ENCODE measurements at places on chromosomes 7 and 10.

DNA sequence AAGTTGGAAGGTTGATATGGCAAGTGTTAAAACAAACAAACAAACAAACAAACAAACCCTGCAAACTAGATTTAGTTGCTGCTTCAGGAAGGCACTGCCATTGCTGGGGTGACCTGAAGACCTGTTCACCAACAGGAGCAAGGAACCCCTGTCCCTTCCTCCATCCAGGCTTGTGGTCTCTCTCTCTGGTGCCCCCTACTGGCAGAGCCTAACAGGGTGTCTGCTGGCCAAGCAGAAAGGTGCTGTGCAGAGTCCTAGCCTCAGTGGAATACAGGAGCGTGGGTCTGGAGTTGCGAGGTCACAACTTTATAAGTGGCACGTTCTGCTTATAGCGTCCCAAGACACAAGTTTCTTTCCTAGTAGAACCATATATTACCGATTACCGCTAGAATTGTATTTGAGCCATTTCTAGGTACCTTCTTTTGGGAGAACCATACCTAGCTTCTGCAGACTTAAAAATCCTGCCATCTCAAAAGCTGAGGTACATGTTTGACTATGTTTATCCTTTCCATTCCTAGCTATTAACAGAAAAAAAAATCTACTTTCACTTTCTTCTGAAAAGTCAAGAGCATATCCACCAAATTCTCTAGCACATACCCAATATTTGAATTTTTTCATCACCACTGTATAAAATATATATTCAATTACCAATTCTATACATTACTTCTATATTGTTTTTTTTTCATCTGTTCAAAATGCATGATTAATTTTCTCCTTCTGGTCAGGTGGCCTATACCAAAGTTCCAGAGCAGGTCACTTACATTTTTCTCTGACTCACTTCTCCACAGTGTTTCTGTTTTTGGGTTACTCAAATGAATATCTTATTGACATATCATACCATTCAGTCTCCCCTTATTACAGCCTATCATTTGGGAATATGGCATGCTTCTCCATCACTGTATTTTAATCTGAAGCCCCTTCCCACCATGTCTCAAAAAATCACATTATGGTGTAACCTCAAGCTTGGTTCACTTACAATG, 29.1 kb upstream of the CALD1 start:
- DNase-seq, result peak; percentile 26

DNA sequence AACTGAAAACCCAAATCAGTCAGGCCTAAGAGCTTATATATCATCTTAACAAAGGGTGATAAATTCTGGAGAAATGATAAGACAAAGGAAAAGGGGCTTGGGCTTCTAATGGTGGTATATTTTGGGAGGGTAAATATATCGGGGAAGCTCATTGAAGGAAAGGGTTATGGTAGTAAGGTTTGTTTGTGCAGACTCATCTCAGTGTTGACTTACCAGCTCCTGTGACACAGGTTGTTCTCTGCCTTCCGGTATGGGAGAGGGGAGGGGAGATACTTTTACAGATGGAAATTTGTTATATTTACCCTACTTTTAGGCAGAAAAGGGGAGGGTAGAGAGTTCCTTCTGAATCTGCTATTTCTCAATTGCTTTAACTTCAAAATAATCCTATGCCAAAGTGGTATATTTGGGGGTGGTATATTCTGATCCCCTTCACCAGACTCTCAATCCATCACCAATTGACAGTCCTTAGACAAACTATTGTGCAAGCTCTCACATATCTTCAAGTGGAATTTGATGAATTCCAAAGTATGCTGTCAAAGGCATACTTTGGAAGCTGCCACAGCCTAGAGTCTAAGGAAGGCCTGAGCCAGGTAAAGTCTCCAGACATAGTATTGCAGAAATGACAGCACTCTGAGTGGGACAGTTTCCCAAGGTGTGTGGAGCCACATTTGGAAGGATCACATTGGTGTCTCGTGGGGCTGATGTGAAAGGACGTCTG, 13.3 kb upstream of the PAPSS2 start:
- no peak for DNase-seq

GRCh38 chr10:51231754-51232153, 157.5 kb downstream of the PRKG1 start:
- DNase-seq, result no peak

- no peak for DNase-seq
Observed at GRCh38 chr7:70028620-70029019, 430.3 kb downstream of the AUTS2 start.

- no peak for DNase-seq
Observed at GRCh38 chr7:39127058-39127457, 149.3 kb downstream of the POU6F2 start.

GRCh38 chr10:16436367-16436757, 448 bp upstream of the PTER start:
- DNase-seq, result peak; percentile 47

GRCh38 chr7:1210979-1211608, 21.6 kb upstream of the UNCX start:
- no peak for DNase-seq

DNA sequence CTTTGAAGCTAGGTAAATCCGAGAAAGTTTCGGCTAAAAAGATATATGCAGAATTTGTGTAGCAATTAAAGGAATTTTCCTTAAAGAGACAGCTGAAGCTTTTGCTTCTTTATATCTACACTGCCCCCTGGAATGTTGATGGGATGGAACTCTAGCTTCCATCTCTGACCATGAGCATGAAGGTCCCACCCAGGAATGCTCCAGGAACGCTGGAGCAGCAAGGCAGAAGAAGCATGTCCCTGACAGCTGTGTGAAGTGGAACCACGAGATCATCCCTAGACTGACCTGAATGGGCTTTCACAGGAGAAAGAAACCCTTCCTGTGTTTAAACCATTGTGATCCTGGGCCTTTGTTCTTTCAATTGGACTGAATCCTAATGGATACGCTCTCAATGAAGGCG, 99.7 kb upstream of the NOBOX start:
- DNase-seq, result no peak

DNA sequence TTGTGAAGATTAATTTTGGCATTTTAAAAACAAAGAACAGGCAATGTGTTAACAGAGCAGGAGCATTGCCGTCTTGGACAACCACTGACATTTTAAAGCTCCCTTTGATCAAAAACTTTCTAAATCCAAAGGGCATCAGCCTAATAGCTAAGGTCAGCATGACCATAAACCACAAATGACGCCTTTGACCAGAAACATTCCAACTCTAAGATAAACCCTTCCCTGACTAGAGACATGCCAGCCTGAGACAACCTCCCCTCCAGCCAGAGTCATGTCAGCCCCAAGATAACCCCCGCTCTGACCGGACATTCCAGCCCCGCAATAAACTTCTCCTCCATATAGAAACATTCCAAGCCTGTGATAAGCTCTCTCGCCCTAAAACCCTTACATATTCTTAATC, 949.4 kb upstream of the POT1 start:
- no peak for DNase-seq

- no peak for DNase-seq
Observed at GRCh38 chr10:51273574-51273973, 199.3 kb downstream of the PRKG1 start.

DNA sequence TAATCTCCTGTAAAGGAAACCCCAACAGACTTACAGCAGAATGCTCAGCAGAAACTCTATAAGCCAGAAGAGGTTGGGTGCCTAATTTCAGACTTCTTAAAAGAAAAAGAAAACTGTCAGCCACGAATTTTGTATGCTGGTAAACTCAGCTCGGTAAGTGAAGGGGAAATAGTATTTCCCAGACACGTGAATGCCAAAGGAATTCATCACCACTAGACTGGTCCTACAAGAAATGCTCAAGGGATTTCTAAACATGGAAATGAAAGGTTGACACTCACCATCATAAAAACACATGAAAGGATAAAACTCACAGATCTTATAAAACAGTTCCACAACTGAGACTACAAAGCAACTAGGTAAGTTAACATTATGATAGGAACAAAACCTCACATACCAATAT, 68.6 kb downstream of the GLCCI1 start:
- DNase-seq, result no peak

DNA sequence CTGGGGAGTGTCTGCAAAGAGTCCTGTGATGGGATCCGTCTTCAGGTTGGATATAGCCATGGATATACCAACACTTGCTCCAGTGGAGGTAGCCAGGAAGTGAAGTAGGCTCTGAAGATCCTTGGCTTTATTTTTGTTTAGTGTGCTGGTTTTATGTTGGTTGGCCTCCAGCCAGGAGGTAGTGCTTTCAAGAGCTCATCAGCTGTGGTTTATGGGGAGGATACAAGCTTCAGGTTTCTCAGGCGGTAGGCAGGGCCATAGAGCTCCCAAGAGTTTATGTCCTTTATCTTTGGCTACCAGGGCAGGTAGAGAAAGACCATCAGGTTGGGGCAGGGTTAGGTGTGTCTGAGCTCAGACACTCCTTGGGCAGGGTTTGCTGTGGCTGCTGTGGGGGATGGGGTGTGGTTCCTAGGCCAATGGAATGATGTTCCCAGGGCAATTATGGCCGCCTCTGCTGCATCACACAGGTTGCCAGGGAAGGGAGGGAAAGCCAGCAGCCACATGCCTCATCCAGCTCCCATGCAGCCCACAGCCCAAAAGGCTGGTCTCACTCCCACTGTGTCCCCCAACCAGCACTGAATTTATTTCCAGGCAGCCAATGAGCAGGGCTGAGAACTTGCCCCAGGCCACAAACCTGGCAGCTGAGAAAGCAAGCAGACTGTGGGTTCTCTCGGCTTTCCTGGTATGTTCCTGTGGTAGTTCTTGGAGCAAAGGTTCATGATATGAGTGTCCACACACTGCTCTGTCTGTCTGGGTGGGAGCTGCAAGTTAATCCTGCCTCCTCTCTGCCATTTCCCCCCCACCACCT, 67.0 kb upstream of the PRLHR start:
- DNase-seq, result no peak

GRCh38 chr10:124997771-124998623, 56.1 kb downstream of the ZRANB1 start:
- DNase-seq, result no peak

- no peak for DNase-seq
Observed at GRCh38 chr7:148579366-148579765, 11.2 kb upstream of the C7orf33 start.

GRCh38 chr10:103067956-103068355, 125.1 kb downstream of the NT5C2 start:
- DNase-seq, result no peak

DNA sequence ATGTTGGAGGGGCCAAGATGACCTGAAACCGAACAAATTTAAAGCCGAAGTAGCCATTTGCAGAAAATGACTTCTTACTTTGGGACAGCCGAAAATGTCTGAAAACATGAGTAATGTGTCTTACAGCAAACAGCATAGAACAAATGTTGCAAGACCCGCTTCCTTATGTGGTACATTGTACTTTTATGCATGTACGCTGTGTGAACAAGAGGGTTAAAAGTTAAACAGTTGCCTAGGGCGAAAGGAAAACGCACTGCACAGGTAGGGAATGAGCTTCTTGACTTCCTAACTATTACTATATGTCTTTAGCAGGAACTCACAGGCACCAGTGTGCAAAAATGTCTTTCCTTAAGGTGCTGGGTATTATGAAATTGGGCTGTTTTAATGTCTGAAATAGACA, 303.5 kb upstream of the MGMT start:
- DNase-seq, result no peak

GRCh38 chr10:104334965-104335650, 3.2 kb downstream of the ITPRIP start:
- no peak for DNase-seq

GRCh38 chr7:142864980-142865747, 10.3 kb downstream of the EPHB6 start:
- no peak for DNase-seq

- DNase-seq, result no peak
Observed at GRCh38 chr7:73967832-73968290, 60.1 kb upstream of the ELN start.

- no peak for DNase-seq
Observed at GRCh38 chr7:8567626-8568025, 134.2 kb downstream of the NXPH1 start.

GRCh38 chr7:139081584-139081983, 27.9 kb downstream of the ZC3HAV1 start:
- no peak for DNase-seq

DNA sequence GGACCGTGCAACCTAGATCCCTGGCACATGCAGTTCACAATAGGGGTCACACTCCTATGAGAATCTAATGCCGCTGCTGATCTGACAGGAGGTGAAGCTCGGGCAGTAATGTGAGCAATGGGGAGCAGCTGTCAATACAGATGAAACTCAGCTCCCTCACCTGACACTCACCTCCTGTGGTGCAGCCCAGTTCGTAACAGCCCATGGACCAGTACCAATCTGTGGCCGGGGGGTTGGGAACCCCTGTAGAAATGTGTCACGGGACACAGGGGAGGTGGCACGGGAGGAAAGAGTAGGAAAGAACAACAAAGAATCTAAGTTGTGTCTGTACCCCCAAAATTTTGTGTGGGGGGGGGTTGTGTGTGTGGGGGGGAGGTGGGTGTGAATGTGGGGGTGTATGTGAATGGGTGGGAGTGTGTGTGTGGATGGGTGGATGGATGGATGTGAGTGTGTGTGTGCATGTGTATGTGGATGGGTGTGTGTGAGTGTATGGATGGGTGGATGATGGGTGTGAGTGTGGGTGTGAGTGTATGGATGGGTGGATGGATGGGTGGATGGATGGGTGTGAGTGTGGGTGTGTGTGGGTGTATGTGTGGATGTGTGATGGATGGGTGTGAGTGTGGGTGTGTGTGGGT, 33.1 kb downstream of the SFMBT2 start:
- no peak for DNase-seq

DNA sequence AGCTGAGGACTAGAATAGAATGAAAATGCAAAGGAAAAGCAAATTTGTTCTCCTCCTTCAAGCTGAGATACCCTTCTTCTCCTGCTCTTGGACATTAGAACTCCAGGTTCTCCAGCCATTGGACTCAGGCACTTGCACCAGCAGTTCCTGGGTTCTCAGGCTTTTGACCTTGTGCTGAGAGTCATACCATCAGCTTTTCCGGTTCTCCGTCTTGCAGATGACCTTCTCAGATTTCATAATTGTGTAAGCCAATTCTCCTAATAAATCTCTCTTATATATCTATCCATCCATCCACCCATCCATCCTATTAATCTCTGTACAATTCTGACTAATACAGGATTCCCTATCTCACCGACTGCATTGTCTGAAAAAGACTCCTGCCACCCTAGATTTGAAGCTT, 108.3 kb downstream of the AHR start:
- DNase-seq, result no peak

- DNase-seq, result no peak
Observed at GRCh38 chr7:37505750-37506353, 57.2 kb upstream of the ELMO1 start.
